ENCODE measurements at places on chromosomes 1 and 21. TPM values are rescaled to one million over a fixed set of nuclear protein-coding genes. Genes with fewer than 3 reads are reported as not detected.

LRRC38 gene
- total RNA-seq = not detected

RAB42 gene
- 1.9 TPM for total RNA-seq

RAP1GAP gene
- total RNA-seq = 0.96 TPM

KRTAP7-1 gene
- not detected for total RNA-seq

NR1I3 gene
- total RNA-seq = not detected

- DNase-seq = peak; percentile 62
These were observed 61.2 kb upstream of the MCOLN3 start for GRCh38 chr1:85109475-85109874.

GRCh38 chr1:72241397-72241796 lies 40.9 kb downstream of the NEGR1 start:
- DNase-seq = no peak

DNA sequence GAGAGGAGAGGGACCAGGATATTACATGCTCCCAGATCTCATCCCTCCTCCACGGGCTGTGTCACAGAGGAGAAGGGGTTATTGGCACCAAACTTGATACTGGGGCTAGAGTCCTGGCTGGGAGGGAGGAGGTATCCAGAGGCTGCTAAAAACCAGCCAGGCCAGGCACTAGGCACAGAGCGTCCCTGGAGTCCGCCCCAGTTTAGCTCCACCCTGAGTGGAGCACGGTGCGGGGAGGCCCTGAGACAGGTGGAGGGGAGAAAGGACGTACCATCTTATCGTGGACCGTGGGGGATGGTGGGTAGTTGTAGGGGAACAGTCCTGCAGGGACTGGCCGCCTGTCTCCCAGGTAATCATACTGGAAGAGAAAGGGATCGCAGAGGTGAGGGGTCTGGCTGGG lies 42.7 kb upstream of the GOLT1A start:
- no peak for DNase-seq

DNA sequence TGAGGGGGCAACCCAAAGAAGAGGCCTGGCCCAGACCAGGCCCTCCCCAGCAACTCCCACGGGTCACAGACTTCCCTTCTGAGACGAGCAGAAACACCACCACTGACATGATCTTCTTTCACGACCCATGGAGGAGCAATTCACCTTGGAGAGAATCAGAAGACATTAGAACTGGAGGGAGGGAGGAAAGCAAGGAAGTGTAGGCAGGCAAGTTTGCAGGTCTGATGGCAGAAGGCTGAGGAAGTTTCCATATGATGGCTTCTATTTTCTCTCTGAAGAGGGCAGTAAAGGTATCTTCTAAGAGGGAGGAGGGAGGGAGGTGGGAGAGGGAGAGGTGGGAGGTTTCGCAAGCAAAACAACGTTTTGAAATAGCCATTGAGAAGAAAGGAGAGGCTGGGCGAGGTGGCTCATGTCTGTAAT lies 1.4 kb upstream of the UBXN10 start:
- DNase-seq = no peak

- no peak for DNase-seq
These were observed at the start of gene RUSC1 for GRCh38 chr1:155320661-155321617. Gene RUSC1, plus strand, starts transcription at chr1:155320894. Its CDS starts 880 bp downstream, at chr1:155321774.

All from RPMI7951 (cell line).